OCI-LY7 (cell line): ENCODE measurements at places on chromosomes 3 and 15.

DNA sequence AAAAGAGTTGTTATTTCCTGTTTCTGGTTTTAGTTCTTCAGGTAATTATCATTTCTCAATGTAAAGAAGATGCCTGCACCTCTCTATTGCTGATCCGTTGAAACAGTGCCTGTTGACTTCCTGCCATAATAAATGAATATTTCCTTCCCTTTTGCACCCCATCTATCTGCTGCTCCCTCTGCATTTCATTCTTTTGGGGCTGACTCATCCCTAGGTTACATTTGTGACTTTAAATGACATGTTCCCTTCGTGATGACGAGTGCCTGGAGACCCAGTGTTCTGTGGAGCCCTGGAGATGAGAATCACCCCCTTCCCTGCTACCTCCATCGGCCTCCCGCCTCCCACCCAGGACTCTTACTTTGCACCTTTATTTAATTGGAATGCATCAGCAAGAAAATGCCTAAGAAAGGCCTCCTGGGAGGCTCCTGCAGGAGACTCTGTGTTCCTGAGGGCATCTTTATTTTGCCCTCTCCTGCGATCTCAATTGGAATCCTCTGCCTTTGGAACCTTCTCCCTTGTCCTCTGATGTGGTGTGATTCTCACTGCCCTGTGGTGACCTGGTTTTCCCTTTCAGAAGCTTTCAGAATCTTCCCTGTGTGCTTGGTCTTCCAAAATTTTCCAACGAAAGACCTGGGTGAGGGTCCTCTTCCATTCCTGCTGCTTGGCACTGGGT is 13.7 kb downstream of the LRRK1 start:
- DNase-seq = peak; percentile 53

GRCh38 chr15:63013052-63013808 is 29.3 kb upstream of the TPM1 start:
- DNase-seq = no peak

- no peak for DNase-seq
These were observed 264.3 kb upstream of the DNAJC19 start for GRCh38 chr3:181253796-181254195.

DNA sequence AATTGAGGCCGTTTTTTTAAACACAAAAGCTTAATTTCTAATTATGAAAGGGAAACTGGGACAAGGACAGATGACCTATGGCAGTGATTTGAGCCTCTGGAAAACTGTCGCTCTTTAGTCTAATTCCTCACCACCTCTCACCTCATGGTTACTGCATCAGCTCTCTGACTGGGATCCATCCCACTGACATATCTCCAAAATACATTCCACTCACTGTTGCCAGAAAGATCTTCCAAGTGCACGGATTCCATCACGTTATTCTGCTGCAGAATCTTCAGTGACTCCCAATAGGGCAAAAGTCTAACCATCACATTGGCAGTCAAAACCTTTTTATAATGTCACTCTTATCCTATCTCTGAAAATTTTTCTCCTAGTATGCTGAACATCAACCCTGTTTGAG is 132.3 kb upstream of the MB21D2 start:
- no peak for DNase-seq

GRCh38 chr3:102034639-102035451 is 185.5 kb downstream of the NFKBIZ start:
- no peak for DNase-seq

DNA sequence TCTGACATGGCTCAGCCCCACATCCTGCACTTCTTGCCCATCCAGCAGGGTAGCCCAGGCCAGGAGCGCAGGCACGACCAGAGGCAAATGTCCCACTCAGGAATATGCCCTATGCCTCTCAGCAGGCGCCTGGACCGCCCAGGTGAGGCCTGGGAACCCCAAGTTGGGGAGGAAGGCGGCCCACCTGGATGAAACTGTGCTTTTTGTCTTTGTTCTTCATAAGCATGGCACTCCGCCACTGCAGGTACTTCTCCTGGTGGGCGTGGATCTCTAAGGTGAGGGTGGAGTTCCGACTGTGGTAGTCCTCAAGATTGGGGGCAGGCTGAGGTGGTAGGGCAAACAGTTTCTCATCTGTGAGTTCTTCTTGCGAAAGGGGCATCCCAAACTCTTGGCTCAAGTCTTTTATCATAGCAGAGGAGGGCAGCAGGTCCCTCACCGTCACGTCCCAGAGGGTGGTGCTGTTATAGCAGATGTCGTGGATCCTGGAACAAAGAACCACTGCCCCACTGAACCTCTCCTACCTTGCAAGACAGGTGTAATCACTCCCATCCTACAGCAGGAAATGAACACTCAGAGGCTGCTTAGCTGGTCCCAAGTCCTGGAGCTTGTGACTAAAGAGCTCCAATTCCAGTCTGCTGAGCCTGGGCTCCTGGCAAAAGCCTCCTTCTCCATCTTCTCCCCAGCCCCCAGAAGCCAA is 53.2 kb downstream of the ACAD9 start:
- DNase-seq = no peak

DNA sequence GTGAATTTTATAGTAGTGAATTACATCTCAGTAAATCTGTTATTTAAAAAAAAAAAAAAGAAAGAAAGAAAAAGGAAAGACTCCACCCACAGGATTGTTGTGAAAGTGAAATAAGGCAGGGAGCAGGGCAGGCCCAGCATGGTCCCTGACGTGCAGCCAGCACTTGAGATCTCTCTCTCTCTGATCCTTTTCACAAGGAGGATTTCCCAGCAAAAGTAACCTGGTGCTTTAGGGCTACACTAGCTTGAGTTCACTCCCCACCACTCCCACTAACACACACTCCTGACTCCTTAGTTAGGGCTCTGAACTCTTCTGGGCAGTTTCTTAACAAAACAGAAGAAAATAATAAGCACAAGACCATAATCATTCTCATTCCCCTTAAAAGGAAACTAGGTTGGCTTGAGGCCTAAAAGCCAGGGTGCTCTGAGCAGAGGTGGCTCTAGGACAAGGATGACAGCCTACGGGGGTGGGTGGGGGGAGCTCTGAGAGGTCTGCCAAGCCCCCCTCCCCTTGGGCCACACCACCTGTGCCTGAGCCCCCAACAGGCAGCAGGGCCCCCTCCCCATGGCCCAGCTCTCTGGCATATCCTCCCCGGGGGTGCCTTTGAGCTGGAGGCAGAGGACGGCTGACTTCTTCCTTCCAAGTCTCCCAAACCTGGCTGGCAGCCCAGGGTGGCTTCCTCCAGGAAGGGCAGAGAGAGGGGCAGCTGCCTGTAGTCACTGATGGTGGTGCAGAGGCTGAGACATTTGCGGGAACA is 856 bp downstream of the TMEM40 start:
- DNase-seq = no peak

- no peak for DNase-seq
These were observed 53.4 kb downstream of the CMC1 start for GRCh38 chr3:28294667-28295413.

GRCh38 chr3:178159691-178160220 is 376.5 kb upstream of the KCNMB2 start:
- DNase-seq = no peak

- no peak for DNase-seq
These were observed 157.3 kb downstream of the IGF1R start for GRCh38 chr15:98805434-98806274.

DNA sequence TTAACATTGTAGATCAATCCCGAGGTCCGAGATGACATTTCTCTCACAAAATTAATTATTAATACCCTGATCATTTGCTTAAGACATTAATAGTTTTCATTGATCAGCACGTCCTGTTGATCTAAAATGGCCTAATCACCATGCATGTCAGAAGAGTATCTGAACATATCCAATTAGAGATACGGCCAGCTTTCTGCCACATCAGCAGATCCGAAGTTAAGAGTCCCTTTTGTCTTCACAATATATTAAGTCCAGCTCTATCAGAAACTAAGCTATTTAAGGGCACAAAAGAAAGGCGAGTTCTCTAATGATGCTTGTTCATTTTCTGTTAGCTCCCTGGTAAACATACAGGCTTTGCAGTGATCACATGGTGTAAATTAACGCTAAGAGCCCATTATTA is 470.3 kb downstream of the CNTN4 start:
- no peak for DNase-seq

DNA sequence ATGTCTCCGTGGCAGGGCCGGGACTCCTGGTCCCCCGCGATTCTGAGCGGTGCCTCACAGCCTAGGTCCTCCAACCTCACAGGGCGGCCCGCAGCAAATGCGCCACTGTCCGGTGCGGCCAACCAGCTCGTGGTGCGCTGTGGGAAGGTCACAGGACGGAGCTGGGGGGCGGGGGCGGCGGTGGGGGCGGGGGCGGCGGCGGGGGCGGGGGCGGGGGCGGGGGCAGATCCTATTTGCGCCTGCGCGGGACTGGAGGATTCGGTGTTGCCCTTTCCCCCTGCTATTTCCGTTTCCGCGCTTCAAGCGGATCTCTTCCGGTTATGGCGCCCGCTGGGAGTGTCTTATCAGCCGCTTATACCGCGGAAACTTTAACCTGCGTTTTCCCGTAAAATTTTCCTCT is 106.7 kb upstream of the SNRPN start:
- DNase-seq = no peak

- DNase-seq = no peak
These were observed 122.0 kb downstream of the ARPP21 start for GRCh38 chr3:35761311-35761710.

GRCh38 chr3:114624047-114624445 is 330.2 kb downstream of the TIGIT start:
- no peak for DNase-seq
